ENCODE measurements at places on chromosomes 5 and 9.

DNA sequence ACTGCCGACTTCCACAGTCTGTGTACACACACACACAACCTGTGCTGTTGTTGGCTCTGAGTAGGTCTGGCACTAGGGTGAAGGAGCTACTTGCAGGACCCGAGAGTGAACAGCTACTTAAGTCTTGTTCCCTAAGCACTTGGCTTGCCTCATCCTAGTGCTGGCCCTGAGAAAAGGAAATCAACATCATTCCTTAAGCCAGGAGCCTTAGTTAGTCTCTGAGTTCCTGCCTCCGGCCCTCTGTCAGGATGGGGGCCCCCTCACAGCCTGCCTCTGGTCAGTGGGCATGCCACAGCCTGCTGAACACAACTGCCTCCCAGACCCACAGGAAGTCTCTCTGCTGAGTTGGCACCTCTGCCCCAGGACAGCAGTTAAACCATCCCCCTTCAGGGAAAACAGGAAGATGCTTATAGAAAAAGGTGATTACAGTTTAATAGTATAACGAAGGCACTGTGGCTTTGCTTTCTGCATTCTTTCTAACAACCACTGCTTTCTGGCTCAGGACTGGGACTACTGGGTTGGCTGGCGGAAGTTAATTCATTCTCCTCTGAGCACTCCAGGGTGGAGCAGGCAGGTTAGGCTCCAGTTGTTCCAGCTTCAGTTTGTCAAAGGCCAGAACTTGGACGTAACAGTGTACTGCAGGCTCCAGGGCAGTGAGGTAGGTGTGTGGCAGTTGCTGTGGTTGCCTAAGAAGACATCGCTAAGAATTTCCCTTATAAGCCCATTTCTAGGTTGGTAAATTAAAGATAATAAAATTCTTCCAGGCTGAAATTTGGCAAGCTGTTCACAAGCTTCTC lies 2.8 kb downstream of the MAMDC2 start:
- no peak for DNase-seq

DNA sequence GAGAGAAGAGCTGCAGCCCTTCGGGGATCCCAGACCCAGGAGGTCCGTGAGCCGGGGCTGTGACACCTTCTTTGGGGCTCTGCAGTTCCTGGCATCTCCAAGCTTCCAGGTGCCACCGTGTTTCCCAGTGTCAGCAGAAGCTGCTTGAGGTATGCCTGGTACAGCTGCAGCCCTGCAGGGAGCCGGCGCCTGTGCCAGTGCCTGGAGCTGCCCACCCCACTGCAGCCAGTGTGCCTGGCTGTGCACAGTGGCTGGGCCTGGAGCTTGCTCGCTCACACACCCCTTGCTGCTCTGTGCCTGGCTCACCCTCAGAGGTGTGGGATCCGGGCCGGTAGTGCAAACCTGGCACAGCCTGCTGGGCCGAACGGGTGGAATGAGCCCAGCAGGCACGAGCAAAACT lies 65.5 kb downstream of the NACC2 start:
- DNase-seq, result no peak

GRCh38 chr9:130345897-130346385 lies 80.4 kb downstream of the HMCN2 start:
- no peak for DNase-seq

GRCh38 chr5:143605403-143606005 lies 202.0 kb upstream of the NR3C1 start:
- DNase-seq, result no peak

- DNase-seq, result no peak
Observed at GRCh38 chr5:157912621-157913325, 53.8 kb upstream of the CLINT1 start.

GRCh38 chr5:5813441-5813840 lies 391.0 kb downstream of the ICE1 start:
- no peak for DNase-seq

GRCh38 chr9:122767817-122768216 lies 20.9 kb upstream of the OR5C1 start:
- no peak for DNase-seq

- no peak for DNase-seq
Observed at GRCh38 chr9:90987566-90987965, 185.9 kb downstream of the SYK start.

- no peak for DNase-seq
Observed at GRCh38 chr9:89426384-89426961, 71.4 kb downstream of the SEMA4D start.

GRCh38 chr9:5712651-5713390 lies 83.9 kb downstream of the RIC1 start:
- no peak for DNase-seq

GRCh38 chr9:89748021-89748670 lies 143.3 kb downstream of the GADD45G start:
- no peak for DNase-seq

- no peak for DNase-seq
Observed at GRCh38 chr5:92704590-92704989, 876.4 kb downstream of the NR2F1-AS1 start.

DNA sequence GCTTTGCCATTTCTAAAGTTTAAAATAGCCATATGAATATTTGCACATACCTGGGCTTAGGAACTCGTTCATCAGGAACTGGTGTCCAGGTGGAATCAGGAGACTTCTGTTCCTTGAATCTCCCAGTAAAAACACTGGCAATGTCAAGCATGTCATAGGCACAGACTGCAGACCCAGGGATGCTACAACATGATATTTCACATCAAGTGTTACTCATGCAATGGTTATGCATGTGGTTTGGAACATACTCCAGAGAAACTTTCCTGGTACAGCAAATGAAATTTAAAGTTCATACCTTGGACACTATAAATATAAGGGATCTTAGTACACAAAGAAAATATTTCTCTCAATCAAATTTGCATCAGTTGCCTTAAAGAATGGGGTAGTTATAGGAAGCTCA lies 92.2 kb downstream of the SEMA6A start:
- no peak for DNase-seq

GRCh38 chr5:148808864-148809642 lies 17.4 kb upstream of the ADRB2 start:
- DNase-seq, result no peak

- DNase-seq, result no peak
Observed at GRCh38 chr5:157820593-157821252, 38.2 kb downstream of the CLINT1 start.

DNA sequence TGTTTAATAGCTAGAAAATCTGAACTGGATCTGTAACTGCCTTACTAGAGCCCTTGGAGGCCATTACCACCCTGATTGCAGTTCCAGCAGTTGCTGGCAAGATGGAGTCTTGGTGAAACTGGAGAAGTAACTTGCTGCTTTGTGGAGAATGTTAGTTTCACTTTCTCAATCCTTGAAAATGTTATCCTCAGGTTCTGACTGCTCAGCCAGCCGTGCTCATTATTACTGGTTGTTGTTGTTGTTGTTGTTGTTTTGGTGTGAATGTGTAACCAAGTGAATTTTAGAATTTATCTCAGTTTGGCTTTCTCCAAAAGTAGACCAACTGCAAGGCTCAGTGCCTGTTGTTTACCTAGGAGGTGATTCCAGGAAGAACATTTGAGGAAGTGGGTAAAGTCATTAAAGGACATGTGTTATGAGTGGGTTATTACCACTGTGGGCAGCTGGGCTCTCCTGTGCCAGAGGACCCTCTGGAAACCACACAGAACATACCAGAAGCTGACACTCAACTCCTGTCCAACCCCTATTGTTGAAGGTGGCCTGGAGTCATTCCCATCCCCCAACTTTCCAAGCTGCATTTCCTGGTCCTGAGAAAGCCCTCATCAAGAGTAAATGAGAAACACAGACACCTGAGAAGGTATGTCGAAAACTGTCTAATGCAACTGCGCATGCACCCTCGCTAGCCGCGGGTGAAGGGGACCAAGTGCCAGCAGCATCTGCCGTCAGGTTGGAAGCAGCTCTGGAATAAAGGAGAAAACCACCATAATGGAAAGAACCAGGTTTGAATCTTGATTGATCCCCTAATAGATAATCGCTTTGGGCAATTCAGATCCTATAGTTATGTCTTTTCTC lies 111.6 kb downstream of the CMYA5 start:
- no peak for DNase-seq

GRCh38 chr9:110405858-110406443 lies 68.3 kb upstream of the TXNDC8 start:
- no peak for DNase-seq

DNA sequence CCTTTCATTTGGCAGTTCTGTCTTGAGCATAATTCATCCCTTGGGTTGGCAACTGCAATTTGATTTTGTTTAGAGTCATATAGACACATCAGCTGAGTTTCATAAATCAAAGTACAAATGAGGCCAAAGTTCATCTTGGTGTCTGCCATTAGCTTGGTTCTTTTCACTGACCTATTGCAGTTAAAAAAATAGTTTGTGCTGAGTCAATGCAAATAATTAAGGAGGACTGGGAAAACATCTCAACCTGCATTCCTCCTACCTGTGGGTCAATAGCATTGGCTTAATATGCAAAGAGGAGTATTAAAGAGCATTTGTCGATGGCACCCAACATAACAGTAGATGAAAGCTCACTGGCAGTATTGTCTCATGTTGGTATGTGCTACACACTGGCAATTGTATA lies 1.6 kb downstream of the PKD2L2 start:
- no peak for DNase-seq

GRCh38 chr5:137791387-137791786 lies 37.2 kb upstream of the HNRNPA0 start:
- DNase-seq, result no peak

- DNase-seq, result no peak
Observed at GRCh38 chr9:21817176-21817575, 14.7 kb downstream of the MTAP start.

GRCh38 chr9:11338130-11338529 lies 725.3 kb upstream of the PTPRD start:
- no peak for DNase-seq

DNA sequence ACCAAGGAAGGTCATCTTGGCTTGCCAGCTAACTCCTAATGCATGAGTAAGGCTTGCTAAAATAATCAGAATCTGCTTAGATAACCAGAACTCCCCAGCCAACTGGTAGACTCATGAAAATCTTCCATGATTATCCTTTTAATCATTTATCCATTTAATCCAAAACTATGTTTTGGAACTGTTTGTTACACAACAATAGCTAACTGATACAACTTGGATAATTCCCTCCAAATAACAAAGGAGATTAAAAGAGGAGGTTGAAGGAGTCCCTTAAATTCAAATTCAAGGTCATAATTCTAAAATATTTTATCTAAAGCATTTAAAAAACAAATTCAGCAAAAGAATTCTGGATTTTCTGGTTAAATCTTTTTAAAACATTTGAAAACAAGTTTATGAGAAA lies 222.1 kb downstream of the DEPDC1B start:
- DNase-seq, result no peak

GRCh38 chr9:80952363-80952922 lies 736.9 kb downstream of the TLE1 start:
- DNase-seq, result no peak

DNA sequence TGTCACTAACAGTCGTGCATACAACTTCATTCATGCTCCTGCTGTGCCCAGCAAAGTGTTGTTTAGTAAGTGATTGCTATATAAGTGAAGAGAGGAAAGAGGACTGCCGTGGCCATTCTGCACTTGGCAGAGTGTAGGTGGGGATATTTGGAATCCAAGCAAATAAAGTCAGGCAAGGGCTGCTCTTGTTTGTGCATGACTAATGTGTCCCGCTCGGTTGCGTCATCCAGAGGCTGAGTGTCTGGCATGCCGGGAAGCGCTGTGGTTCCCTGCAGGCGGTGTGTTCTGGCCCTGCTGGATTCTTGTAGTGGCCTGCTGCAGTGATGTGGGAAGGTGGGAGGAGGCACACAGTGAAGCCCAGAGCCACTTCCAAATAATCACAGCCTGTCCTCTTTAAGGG lies 136.9 kb upstream of the ANKH start:
- DNase-seq, result no peak

DNA sequence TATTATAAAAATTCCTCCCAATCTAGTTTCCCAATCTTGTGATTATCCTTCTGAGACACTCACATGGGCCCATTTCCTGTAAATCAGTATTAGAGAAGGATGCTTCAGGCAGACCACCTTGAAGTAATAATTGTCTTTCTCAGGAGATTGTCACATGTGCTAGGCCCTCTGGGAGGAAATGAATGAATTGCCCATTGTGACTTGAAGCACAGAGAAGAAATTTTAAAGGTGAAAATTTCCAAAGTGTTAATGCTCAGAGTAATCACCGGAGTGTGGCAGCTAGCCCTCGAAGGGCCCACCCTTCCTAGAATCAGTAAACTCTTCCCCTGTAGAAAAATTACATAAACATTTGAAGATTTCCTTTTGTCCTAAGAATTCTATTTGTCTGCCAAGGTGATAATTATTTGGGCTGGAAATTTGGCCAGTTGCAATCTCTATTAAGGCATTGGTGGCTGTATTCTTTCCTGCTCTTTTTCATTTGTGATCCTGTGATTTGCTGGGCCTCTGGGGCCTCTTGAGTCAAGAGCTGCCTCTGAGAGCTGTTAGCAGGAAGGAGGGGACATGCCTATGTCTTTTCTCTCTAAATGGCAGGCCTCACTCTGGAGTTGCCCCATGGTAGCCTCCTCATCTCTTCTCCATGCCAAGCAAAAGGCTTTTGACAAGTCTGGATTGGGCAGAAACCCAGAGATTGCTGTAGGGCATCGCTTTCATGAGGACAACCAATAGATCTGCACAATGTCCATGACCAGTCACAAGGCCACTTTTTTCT lies 371.5 kb upstream of the ACTBL2 start:
- no peak for DNase-seq

GRCh38 chr5:126410623-126411022 lies 12.6 kb upstream of the GRAMD2B start:
- DNase-seq, result no peak

DNA sequence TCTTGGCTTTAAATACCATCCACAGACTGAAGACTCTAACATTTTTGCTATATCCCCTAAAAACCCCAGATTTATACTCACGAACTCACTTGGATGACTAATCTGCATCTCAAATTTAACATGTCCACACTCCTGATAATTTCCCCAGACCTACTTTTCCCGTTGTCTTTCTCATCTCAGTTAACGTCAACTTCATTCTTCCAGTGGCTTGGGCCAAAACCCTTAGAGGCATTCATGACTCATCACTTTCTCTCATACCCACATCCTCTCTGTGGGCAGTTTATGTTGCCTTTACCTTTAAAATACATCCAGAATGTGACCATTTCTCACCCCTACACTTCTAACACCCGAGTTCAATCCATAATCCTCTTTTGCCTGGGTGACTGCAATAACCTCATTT lies 96.7 kb downstream of the EDIL3 start:
- DNase-seq, result no peak

DNA sequence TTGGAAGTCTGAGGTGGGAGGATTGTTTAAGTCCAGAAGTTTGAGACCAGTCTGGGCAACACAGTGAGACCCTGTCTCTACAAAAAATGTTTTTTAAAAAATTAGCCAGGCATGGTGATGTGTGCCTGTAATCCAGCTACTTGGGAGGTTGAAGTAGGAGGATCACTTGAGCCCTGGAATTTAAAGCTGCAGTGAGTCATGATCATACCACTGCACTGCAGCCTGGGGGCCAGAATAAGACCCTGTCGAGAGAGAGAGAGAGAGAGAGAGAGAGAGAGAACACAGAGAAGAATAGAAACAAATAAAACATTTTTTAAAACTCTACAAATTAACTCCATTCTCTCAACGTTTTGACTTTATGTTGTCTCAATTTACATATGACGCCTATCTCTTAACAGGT lies 111.8 kb downstream of the BARX1 start:
- no peak for DNase-seq

- no peak for DNase-seq
Observed at GRCh38 chr9:113274474-113275156, 757 bp downstream of the CDC26 start.
